ENCODE measurements at places on chromosomes 5 and 9.

GRCh38 chr9:128841694-128842492 lies 12.3 kb upstream of the SPOUT1 start:
- no peak for DNase-seq

DNA sequence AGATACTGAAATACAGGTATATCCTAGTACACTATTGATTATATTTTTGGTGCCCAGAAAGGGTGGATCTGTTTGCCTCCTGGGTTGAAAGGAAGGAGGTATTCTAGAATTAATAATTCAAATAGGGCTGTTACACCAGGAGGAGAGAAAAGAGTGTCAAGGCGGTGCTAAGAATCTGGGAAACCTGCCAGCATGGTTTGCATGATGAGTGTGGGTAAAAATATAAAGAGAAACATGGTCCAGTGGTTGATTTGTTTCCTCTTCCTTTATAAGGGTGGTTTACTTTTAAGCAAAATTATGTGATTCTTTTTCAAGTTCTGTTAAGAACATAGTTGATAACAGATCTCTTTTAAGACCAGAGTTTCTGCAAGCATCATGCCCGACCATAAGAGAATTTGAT lies 69.4 kb upstream of the NFIB start:
- no peak for DNase-seq

GRCh38 chr5:5492087-5492933 lies 69.8 kb downstream of the ICE1 start:
- peak; percentile 27 for DNase-seq

DNA sequence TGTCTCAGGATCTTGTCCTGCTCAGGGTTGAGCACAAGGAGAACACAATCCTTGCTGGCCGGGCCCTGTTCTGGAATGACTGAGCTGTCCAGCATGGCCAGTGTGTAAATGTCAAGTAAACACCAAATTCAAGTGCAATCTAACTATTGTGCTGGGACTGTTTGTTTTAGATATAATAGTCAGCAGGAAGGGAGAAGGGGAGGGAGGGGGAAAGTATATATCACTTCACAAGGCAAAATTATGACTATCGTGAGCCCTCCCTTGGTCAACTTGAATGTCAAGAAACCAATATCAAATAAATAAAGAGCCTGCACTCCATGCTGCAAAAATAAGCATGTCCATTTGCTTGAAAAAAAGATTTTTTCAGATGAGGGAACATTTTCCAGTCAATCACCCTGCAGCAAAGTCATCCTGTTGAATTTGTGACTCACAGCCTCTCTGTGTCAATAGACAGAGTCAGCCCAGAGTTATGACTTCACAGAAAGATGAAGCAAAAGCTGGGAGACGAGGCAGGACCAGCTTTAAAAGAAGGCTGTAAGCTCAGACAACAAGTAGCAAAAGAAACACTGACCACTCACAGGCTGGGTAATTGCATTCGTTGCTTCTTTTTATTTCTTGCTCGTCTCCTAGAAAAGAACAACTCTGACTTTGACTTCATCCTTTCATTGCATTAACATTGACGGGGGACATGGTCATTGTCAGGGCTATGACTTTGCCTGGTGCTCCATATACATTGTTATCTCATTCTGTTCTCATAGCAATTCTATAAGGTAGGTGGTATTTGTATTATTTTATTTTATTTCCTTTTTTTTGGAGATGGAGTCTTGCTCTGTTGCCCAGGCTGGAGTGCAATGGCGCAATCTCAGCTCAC lies 15.3 kb upstream of the KLF4 start:
- DNase-seq, result peak; percentile 73

GRCh38 chr9:123438321-123438720 lies 82.3 kb downstream of the CRB2 start:
- DNase-seq, result no peak

DNA sequence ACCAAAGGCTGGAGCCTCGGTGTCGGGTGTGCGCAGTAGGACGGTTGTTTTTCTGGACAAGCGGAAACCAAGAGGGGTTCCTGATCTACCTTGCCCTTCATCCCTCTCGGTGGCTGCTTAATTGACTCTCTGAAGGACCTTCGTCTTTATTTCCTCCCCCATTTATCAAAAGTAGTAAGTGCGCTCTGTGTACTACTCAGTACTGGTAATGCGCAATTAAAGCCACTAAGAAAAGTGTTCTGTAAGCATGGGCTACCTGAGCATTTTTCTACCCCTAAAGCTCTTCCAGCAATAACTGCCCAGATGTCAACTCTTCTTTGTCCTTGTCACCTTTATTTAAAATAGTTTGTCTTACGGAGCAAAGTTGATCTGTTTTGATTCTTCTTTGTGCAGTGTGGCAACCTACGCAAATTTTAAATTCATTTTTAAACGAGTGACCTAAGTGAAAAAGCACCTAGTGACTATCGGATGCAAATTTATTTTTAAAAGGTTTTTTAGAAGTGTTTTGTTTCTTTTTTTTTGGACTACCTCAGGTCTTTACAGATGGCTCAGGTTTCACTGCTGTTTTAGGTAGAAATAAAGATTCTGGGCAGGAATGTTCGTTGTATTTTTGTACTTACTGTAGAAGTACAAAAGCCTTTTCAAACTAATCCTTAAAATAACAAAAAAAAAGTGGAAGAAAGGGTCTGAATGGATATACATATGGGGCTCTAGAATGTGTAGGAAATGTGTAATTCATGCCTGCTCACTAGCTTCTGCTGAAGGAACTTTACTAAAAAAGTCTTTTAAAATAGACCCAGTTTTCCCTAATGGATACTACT lies 2.0 kb downstream of the JMY start:
- DNase-seq, result no peak

GRCh38 chr5:102090770-102091169 lies 205.3 kb downstream of the SLCO4C1 start:
- peak; percentile 11 for DNase-seq

DNA sequence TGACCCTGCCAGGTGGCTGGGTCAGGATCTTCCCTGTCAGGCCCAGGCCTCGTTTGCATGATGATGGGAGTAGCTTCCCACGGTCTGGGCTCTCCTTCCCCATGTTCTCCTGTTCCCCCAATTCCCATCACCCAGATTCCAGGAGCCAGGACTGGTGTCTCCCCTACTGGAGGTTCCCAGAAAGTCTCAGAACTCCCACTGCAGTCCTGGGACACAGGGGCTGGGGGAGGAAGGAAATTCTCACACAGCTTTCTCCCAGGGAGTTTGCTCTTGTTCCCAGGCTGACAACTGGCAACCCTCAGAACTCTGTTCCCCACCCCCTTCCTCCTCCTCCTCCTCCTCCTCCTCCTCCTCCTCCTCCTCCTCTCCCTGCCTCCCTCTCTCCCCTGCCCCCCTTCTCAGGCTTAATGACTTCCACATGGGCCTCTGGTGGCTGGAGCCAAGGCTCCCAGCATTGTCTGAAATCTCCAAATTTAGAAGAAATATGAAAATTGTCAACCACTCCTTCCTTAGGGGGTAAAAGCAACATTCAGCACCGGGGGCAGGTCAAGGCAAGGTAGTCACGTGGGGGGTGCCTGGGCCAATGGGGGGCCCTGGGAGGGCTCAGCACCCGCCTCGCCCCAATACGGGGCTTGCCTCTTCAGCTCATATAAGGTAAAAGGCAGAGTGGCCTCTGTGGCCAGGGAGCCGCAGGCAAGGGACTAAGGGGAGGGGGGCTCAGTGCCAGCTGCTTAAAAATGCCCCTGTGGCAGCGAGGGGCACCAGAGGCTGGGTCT lies 27.3 kb upstream of the IL17B start:
- no peak for DNase-seq

GRCh38 chr5:173972925-173973615 lies 15.9 kb upstream of the C5orf47 start:
- peak; percentile 63 for DNase-seq

DNA sequence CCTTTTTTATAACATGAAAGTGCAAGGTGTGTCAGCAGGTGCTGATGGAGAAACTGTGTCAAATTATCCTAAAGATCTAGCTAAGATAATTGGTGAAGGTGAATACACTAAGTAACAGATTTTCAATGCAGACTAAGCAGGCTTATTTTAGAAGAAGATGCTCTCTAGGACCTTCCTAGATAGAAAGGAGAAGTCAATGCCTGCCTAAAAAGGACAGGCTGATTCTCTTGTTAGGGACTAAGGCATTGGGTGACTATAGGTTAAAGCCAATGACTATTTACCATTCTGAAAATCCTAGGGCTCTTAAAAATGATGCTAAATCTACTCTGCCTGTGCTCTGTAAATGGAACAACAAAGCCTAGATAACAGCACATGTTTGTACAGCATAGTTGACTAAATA lies 1682.4 kb downstream of the MAT2B start:
- DNase-seq, result no peak

- DNase-seq, result no peak
These were observed 463.4 kb downstream of the ZNF608 start for GRCh38 chr5:124283031-124283430.

DNA sequence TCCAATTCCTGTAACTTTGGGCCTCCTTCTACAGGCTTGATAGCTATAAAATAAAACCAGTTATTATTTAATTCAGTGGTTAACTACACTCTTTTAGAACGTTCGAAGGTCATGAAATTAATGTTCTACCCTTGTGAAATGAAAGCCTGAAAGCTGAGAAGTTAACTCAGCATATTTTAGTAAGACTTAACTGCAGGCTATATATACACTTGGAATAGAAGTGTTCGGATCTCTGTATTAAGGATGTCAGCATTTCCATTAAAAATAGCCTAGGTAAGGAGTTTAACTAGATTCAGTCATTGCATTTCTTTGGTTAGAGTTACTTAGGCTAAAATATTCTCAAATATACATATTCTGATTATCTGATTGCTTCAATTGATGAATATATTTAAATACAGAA lies 229.2 kb downstream of the MRPS30 start:
- no peak for DNase-seq

DNA sequence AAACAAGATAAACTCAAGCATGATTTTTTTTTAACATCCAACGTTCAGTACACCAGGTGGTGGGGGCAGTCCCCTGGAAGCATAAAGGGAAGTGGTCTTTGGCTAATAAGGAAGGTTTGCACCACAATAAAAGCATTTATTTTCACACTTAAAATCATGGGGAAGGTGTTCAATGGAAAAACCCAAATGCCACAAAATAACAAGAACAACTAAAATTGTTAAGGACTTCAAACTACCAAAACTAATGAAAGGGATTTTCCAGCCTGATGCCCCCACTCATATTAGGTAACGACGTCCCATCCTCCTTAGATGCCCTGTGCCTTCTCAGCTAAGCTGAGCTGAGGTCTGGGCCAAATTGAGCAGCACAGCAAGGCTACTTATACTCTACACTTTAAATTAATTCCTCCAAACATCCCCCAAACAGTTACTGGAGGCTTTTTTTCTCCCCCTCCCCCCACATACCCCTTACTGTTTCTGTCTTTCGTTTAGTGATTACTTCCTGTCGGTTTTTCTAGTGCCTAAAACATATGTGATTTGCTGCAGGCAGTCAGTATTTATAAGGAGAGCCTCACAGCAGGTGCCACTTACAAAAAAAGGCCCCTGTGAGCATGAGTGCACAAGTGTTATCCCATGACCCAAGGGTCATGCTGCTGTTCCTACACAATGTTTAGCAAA lies 259.7 kb upstream of the ZNF608 start:
- DNase-seq, result no peak

DNA sequence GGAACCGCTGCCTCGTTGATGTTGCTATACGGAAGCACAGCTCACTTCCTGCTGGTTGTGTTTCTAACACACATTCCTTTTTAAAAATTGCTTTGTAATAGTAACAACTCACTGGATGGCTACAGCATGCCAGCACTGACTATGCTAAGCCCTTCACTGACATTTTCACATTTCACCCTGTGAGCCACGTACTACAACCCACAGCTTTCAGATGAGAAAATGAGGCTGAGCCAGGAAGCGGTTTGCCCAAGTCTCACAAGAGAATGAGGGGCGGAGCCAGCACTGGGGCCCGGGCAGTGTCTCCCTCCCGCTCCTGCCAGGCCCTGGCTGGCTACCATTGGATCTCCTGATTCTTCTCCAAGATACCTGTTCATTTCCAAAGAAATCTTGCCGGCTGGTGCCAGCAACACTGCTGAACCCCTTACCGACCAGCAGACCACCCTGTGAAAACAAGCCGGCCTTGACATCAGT lies 38.3 kb downstream of the FAM78A start:
- DNase-seq, result no peak

DNA sequence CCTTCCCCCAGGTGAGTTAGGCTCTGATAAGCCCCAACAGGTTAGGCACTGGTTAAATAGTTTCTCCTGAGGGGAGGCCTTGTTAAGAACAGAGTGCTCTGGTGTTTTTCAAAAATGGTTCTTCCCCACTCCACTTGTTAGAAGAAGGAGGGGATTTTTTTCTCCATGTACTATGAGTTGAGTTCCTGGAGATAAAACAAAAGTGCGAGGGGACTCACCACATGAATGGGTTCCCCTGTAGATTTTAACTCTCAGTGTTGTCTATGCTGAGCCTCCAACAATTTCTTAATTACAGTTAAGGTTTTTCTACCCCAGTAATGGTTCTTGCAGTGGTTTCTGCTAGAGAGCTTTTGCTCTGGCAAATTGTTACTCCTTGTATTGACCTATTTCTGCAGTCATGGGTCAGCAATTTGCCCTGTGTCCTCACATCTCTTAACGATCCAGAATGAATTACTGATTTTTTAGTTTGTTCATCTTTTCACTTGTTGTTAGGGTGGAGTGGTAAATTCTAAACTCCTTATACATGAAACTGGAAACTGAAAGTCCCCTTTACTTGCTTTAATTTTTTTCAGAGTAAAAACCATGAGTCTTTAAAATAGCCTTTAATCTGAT lies 44.4 kb downstream of the SCAMP1 start:
- no peak for DNase-seq

DNA sequence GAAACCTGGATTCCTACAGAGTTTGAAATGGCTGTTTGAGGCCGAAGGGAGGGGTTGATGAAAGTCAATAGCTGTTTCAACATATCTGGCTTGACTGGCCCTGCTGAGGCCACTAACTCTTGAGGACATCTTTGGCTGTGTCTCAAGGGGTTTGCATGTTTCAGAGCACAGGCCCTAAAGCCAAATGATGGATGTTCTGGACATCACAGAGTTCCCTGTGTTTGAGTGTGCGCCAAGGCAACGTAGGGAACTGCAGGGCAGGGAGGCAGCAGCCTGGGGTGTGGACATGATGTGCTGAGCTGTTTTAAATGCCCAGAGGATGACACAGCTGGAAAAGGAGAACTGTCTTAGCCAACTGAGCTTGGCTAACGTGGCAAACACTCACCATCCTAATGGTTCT lies 89.6 kb downstream of the RAPGEF1 start:
- no peak for DNase-seq

GRCh38 chr9:118595719-118596305 lies 773.4 kb downstream of the BRINP1 start:
- peak; percentile 18 for DNase-seq

DNA sequence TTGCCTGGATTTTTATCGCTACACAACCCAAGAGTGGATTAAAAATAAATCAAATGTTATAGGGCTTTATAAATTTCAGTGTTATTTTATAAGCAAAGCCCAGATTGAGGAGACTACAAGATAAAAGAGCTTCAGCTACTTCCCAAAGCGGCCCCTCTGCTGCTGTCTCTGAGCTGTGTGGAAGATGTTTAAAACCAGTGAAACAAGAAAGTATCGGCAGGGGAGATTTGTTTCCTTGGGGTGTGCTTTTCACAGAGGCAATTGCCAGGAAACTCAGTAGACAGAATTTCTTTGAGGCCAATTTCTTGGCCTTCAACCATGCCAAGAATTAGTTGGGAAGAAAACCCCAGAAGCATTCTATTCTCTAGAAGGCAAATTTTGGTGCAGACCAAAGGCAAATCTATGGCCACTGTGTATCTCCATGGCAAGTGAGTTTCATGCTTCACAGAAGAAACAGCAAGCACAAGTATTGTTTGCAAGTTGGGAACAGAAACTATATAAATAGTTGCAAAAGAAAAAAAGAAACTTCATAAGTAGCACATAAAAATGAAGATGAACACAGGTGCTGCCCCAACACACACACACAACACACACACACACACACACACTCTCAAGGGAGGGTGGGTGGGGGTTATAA lies 197.2 kb downstream of the PARP8 start:
- DNase-seq, result no peak
